ENCODE measurements at places on chromosomes 3 and 15.
A peak's percentile ranks its signal among the peaks of the same experiment; 100 is the strongest.

GRCh38 chr3:194357681-194358080, 6.6 kb upstream of the CPN2 start:
- no peak overlapping the region for H3K27ac ChIP-seq
- no peaks in the 10 kb centered on the region for H3K36me3 ChIP-seq
- H3K27me3 ChIP-seq, result no peaks in the 10 kb centered on the region

DNA sequence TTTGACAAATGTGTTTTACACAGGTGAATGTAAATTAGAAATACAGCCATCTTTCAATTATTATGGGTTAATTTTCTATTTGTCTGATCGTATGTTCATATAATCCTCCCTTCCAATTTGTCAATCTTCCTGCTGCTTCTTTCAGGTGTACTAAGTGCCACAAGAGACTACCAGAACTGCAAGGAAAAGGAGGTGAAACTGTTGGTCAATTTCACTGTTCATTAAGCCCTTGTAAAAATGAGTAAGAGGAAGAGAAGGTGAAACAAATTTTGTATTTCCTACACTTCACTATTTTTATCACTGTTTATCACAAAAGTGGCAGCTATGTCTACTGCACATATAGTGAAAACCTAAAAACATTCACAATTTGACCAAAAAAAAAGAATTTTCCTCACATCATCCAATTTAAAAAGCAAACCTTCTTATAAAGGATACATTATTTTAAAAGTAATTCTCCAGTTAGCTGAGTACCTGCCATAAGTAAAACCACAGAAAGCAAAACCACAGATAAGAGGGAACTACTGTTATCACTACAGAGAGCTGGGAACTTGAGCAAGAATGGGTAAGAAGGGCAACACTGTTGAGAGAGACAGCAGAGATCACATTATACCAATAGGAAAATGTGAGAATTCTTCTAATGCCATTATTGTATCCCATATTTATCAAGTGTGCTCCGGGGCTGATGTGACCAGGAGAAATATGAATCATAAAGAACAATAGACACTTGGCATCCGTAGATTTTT, 163.0 kb downstream of the TBC1D5 start:
- H3K4me3 ChIP-seq, result no peak overlapping the region
- peaks cover 4% of the 10 kb centered on the region for H3K36me3 ChIP-seq
- H3K27me3 ChIP-seq, result no peaks in the 10 kb centered on the region
- peaks cover 8% of the 10 kb centered on the region for H3K4me1 ChIP-seq
- no peak overlapping the region for H3K27ac ChIP-seq

GRCh38 chr3:127525373-127525772, 65.2 kb downstream of the TPRA1 start:
- no peaks in the 10 kb centered on the region for H3K4me1 ChIP-seq
- H3K27me3 ChIP-seq, result peaks cover 12% of the 10 kb centered on the region
- DNase-seq, result no peak
- H3K4me3 ChIP-seq, result no peak overlapping the region

GRCh38 chr15:70109978-70110377, 12.3 kb upstream of the TLE3 start:
- H3K27me3 ChIP-seq, result no peaks in the 10 kb centered on the region
- no peak for DNase-seq
- no peaks in the 10 kb centered on the region for H3K36me3 ChIP-seq
- no peaks in the 10 kb centered on the region for H3K4me1 ChIP-seq

DNA sequence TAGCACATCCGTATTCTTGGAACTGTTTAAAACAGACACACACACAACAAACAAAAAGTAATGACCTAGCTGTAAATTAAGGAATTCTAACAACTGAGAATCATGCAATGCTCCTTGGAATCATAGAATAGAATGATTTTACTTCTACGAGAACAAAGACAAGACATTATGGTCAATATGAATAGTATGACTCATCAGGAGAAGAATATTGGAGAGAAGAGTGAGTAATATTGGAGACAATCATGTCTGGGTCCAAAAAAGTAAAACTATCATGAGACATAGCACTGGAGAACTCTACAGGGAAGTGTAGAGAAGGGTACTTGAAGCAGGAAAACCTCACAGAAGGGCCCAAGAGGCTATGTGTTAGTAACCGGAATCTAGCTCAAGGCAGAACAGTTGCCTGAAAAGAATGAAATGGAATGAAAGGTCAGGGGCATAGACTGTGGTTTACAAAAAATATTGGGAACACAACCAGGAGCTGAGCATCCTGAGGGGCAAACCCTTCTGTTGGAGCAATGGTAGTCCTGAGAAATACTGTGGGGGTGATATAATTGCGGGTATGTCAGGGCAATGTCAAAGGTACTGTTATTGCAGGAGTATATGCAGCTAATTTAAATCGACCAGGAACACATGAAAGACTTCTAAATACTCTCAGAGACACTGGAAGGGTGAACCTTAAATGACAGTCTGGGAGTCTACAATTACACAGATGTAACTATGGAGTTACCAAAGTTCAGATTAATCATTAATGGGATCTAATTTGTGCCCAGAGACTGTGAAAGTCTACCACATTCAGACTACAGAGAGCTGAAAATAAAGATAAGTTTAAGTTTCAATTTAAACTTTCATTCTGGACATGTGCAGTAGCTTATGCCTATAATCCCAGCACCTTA, 201.2 kb downstream of the BCHE start:
- no peaks in the 10 kb centered on the region for H3K4me1 ChIP-seq
- no peak overlapping the region for H3K4me3 ChIP-seq
- no peak overlapping the region for H3K27ac ChIP-seq
- DNase-seq, result no peak
- no peaks in the 10 kb centered on the region for H3K36me3 ChIP-seq

- no peaks in the 10 kb centered on the region for H3K27me3 ChIP-seq
- H3K27ac ChIP-seq, result no peak overlapping the region
- DNase-seq, result no peak
- H3K4me3 ChIP-seq, result no peak overlapping the region
- no peaks in the 10 kb centered on the region for H3K36me3 ChIP-seq
These were observed 445.3 kb downstream of the C3orf38 start for GRCh38 chr3:88595026-88595425.

- no peaks in the 10 kb centered on the region for H3K36me3 ChIP-seq
- H3K27ac ChIP-seq, result no peak overlapping the region
- H3K27me3 ChIP-seq, result no peaks in the 10 kb centered on the region
- DNase-seq, result no peak
These were observed 252.2 kb downstream of the SHQ1 start for GRCh38 chr3:72595927-72596610.

GRCh38 chr15:99442252-99442897, 123.4 kb upstream of the MEF2A start:
- H3K27me3 ChIP-seq, result no peaks in the 10 kb centered on the region
- no peaks in the 10 kb centered on the region for H3K36me3 ChIP-seq
- peaks cover 56% of the 10 kb centered on the region for H3K4me1 ChIP-seq
- no peak overlapping the region for H3K4me3 ChIP-seq
- DNase-seq, result no peak

DNA sequence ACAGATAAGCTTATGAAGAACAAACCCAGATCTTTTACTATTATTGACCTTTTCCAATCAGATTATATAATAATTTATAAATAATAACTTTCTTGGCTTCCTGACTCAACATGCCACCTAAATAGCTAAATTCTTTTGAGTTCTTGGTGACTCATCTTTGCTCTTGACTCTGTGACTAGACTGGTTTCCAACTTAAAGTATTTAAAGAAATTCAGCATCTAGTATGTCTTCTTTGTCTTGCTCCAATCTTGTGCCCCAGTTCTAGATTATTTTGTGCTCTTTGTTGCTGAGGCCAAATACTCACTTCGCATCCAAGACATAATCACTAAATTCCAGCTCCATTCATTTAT, 483.2 kb upstream of the TBL1XR1 start:
- H3K4me3 ChIP-seq, result no peak overlapping the region
- H3K4me1 ChIP-seq, result peaks cover 47% of the 10 kb centered on the region
- H3K36me3 ChIP-seq, result no peaks in the 10 kb centered on the region
- H3K27me3 ChIP-seq, result no peaks in the 10 kb centered on the region
- no peak for DNase-seq
- H3K27ac ChIP-seq, result no peak overlapping the region

DNA sequence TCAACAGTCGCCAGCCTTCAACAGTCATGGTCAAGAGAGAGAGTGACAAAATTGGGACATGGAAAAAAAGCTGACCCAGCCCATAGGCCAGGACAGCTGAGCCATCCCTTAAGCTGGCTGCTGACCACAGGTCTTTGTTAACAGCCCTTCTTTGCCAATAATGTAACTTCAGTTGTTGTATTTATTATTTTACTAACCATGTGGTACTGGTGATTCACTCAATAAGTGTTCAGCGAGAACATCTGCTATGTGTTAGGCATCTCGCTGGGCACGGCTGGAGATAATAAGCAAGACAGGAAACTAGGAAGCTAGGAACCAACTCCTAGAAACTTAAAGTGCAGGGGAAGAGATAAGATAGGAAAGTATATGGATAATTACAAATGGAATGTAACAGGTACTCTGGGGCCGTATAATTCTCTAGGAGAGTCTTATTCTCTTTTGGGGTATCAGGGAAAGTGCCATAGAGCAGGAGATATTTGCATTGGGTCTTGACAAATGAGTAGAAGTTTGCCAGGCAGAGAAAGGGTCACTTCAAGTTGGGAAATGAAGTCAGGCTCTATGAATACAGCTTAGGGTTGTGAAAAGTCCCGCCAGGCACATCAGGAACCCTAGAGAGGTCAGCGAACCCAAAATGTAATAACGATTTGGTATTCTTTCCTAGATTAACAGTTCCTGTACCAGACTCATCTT, 84.0 kb upstream of the TRA2B start:
- H3K36me3 ChIP-seq, result no peaks in the 10 kb centered on the region
- H3K27ac ChIP-seq, result no peak overlapping the region

GRCh38 chr3:26205475-26205874, 415.6 kb downstream of the OXSM start:
- H3K36me3 ChIP-seq, result no peaks in the 10 kb centered on the region
- no peak overlapping the region for H3K4me3 ChIP-seq
- no peaks in the 10 kb centered on the region for H3K4me1 ChIP-seq
- no peaks in the 10 kb centered on the region for H3K27me3 ChIP-seq

DNA sequence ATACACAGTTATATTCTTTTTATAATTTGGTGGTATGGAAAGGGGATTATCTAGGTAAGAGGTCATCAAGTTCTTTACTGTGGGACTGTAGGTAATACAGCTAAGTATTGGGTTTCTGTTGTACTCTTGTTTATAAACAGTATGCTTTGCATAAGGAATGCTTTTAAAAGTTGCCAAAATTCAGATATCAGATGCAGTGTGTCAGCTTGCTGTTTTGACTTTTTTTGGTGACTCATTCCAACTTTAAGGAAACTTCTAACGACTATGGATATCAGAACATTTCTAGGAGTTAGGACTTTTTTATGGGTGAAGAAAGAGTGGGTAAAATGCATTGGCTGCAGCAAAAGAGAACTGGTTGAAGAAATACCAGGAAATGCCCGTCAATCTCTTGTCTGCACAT, 2.8 kb downstream of the SCAANT1 start:
- H3K36me3 ChIP-seq, result peaks cover 18% of the 10 kb centered on the region
- no peak overlapping the region for H3K4me3 ChIP-seq
- DNase-seq, result no peak
- no peak overlapping the region for H3K27ac ChIP-seq

DNA sequence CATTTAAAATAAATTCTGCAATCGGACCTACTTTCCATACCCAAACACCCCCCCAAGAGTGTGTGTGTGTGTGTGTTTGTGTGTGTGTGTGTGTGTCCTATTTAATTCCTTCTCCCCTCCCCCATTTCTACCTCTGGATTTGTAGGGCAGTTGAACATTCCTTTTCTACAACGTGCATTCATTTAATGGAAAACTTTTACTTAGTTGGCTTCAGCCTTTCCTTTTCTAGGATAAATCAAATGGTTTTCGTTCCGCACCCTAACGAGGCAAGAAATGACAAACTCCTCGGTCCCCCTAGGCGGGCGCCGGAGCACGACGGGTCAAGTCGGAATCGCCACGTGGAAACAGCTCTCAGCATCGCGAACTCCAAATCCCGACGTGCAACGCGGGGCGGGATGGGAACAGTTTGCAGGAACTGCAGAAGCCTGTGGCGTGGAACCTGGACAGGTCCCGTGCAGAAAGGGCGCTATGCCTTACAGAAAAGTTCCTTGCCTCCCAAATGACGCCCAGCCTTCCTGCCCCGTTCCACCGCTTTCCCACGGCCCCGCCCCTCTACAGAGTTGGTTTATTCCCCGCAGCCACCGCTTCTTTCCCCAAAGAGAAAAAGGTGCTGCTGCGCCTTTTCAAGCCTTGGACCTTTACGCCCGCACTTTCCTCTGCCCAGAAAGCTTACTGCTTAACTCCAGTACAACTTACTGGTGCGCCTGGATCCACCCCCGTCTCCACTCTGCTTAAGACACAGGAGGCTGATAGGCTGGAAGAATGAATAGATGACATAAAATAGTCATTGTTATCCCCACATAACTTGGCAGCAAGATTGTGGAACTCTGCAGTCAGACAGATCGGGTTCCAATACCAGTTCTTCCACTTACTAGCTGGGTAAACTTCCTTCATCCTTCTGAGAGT, 1.1 kb upstream of the EIF2B5 start:
- DNase-seq, result peak; percentile 70
- peak overlapping the region; percentile 88 for H3K4me3 ChIP-seq
- no peaks in the 10 kb centered on the region for H3K27me3 ChIP-seq
- H3K27ac ChIP-seq, result peak overlapping the region; percentile 91
- peaks cover 28% of the 10 kb centered on the region for H3K4me1 ChIP-seq

GRCh38 chr3:97882975-97883598, 61.3 kb downstream of the CRYBG3 start:
- H3K4me1 ChIP-seq, result peaks cover 12% of the 10 kb centered on the region
- H3K27me3 ChIP-seq, result no peaks in the 10 kb centered on the region
- DNase-seq, result peak; percentile 20
- peaks cover 3% of the 10 kb centered on the region for H3K36me3 ChIP-seq
- H3K4me3 ChIP-seq, result no peak overlapping the region
- H3K27ac ChIP-seq, result no peak overlapping the region

DNA sequence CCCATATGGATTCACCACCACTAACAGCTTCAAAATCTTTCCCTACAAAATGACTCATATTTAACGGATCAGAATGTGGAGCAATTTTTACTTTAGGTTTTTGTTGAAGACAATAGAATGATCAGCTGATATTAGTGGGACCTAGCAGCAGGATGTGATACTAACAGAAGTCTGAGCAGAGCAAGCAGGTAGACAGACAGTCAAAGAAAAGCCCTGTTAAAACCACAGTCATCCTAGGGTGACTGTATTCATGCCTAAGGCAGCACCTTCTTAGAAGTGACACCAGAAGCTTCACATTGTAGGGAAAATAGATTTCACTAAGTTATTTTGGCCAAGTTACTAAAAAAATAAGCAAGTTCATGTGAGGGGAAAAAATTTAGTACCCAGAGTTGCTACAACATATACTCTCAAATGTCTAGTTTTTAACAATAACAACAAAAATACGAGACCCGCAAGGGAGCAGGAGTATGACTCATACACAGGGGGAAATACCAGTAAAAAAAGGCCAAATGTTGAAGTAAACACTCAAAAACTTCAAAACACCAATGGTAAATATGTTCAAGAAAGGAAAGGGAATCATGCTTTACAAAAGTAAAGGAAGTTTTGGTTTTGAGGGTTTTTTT, 590.9 kb downstream of the EPHA3 start:
- DNase-seq, result no peak
- no peaks in the 10 kb centered on the region for H3K27me3 ChIP-seq
- no peak overlapping the region for H3K4me3 ChIP-seq
- H3K27ac ChIP-seq, result no peak overlapping the region
